Germinal center (tissue), 1 donor: ENCODE measurements at places on chromosomes 1 and 21.
A peak's percentile ranks its signal among the peaks of the same experiment; 100 is the strongest.

GRCh38 chr21:18954441-18954844 lies 550.9 kb upstream of the TMPRSS15 start:
- no peak for DNase-seq

DNA sequence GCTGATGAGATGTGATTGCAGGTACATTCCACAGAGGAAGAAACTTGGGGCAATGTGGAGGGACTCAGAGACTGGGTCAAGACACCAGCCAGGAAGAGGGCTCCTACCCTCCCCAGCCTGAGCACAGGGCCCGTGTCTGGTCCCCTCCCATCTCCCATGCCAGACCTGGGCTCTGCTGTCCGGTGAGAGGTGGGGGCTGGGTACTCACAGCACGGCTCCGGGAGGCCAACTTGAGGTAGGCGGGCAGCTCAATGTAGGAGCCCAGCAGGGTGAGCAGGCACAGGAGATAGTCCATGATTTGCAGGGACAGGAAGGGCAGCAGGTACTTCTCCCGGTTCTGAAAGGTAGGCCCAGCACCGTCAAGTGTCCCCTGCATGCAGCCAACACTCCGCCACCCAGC lies 16.2 kb upstream of the MATN1 start:
- DNase-seq, result no peak

- peak; percentile 21 for DNase-seq
Measured at GRCh38 chr1:93980320-93981273, 71.4 kb upstream of the GCLM start.

- no peak for DNase-seq
Measured at GRCh38 chr21:24025101-24025500, 1582.2 kb downstream of the MRPL39 start.

DNA sequence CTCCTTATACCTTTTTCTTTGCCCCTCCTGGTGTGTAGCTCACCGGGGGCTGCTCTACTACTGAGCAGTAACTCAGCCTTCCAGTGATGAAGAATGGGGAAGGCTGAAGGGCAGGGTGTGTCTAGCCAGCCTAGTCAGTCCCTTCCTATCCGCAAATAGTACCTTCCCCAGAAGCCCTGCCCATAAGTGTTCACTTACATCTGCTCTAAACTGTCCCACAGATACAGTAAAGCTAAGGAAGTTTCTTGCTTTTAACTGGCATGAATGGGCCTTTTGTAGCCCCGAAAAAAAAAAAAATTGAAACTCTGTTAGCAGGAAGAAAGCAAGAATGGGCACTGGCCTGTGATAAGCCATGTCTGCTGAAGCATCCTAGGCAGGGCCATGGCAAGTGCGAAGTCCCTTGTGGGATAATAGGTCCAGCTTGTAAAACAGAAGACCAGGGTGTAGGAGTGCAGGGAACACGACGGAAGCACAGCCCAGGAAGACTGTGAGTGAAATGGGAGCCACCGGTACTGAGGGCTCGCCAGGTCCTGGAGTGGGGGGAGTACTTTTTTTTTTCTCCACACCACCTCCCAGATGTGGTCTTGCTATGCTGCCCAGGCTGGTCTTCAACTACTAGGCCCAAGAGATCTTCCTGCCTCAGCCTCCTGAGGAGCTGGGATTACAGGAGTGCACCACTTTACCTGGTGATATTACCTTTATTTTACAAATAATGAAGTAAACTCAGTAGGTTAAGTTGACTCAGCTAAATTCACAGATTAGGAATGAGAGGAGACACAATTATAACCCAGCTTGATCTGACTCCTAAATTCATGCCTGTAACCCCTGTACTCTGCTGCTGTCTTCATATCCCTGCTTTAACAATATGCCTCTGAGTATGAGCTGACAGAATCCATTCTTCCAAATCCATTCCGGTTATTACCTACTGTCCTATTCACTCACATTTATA lies 347.5 kb downstream of the SMYD3 start:
- no peak for DNase-seq

DNA sequence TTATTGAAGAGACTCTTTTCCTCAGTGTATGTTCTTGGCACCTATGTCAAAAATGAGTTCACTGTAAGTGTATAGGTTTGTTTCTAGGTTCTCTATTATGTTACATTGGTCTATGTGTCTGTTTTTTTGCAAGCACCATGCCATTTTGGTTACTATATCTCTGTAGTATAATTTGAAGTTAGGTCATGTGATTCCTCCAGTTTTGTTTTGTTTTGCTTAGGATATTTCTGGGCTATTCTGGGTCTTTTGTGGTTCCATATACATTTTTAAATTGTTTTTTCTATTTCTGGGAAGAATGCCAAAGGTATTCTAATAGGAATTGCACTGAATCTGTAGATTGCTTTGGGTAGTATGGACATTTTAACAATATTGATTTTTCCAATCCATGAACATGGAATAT lies 13.2 kb downstream of the TMED5 start:
- no peak for DNase-seq

DNA sequence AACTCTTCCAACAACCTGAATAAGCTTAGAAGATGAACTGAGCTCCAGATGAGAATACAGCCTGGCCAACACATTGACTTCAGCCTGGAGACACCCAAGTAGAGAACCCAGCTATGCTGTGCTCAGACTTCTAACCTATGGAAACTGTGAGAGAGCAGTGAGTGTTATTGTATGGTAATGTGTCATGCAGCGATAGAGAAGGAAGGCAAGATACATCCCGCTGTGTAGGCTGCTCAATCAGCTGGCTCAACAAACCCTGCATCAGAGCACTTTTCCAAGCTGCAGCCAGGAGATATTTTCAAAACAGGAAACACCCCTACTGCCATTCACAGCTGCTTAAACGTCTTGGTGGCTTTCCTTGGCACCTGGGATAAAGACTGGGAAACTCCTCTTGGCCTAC lies 321.3 kb downstream of the SIPA1L2 start:
- no peak for DNase-seq

GRCh38 chr1:181398544-181398943 lies 84.8 kb upstream of the CACNA1E start:
- DNase-seq, result no peak

DNA sequence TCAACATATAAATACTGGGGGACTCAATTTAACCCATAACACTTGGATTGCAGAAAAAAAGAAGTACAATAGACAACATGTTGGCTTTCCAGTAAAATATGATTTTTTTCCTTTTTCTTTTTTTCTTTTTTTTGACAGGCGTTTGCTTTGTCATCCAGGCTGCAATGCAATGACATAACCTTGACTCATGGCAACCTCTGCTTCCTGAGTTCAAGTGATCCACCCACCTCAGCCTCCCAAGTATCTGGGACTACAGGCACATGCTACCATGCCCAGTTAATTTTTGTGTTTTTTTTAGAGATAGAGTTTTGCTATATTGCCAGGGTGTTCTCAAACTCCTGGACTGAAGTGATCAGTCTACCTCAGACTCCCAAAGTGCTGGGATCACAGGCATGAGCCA lies 1512.0 kb upstream of the PRMT6 start:
- DNase-seq, result no peak

DNA sequence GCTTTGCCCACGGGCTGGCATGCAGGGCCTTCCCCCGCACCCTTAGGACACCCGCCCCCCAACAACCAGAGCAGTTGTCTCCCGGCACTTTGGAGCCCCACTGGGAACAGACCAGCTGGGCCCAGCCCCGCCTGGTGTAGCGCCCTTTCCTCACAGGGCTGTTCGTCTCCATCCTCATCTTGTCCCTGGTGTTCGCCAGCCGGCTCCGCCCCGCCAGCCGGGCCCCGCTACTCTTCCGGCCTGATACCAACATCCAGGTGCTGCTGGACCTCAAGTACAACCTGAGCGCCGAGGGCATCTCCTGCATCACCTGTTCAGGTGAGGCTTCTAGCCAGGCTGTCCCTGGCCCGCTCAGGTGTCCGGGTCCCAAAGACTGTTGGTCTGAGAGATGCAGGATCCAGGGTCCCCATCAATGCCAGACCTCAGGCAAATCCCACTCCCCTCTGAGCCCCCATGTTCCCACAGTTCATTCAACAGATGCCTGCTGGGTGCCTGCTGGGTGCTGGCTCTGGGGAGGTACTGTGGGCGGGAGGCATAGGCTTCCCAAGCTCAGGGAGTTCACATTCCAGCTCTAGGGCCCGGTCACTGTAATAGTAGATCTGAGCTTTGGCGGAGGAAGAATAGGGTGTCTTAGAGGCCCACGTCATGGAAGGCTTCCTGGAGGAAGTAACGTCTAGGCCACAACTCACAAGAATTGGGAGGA lies 41.7 kb downstream of the DISP3 start:
- DNase-seq, result no peak

- no peak for DNase-seq
Measured at GRCh38 chr1:60835649-60836048, 246.7 kb upstream of the NFIA start.

DNA sequence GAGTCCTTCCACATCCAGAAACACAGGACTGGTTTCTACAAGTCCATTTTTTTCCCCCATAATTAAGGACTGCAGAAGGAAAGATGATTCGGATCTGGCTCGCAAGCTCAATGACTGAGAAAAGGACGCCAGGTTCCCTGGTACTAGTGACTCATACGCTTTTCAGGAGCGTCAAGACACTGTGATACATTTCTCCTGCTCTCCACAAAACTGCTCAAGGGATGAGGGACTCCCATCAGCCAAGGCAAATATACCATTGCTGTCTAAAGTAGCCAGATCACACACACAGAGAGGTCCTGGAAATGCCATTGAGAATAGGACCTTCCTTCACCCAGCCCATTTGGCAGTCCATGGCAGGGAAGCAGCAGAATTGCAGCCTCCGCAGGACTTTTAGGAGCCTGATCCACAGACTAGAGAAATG lies 253.6 kb upstream of the IRF2BP2 start:
- no peak for DNase-seq

DNA sequence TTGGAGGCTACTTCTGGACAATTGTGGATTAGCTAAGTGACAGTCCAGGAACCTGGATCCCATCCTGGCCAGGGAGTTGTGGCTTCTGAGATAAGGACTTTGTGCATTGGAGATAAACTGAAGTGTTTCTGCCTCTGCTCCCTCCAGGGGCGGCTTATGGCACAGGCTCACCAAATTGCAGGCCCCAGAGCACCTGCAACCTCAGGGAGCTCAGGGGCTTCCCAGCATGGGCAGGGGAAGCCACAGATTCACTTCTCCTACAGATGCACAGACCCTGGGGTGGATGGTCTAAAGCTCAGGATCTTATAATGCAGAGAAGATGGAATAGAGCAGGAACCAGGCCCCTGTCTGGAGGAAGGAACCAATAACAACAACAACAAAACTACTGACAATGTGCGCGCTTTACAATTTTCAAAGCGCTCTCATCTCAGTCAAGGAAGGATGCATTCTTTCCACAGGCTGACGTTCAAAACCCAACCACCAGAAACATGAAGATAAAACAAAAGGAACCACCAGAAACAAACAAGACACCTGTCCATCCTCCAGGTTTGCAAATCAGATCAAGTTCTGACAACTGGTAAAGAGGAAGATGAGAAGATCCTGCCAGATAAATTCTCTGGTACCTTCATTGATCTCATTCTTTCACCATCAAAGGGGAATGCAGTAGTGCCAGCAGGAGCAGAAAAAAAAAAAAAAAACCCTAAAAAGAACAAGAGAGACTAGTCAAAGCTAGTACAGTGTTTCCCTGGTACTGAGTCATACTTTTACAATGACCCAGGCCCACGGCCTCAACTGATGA lies 121.0 kb upstream of the IRF2BP2 start:
- DNase-seq, result peak; percentile 69

- DNase-seq, result no peak
Measured at GRCh38 chr1:112230232-112230631, 165.8 kb upstream of the CTTNBP2NL start.

GRCh38 chr1:169472738-169473137 lies 13.0 kb downstream of the SLC19A2 start:
- no peak for DNase-seq

- peak; percentile 59 for DNase-seq
Measured at GRCh38 chr1:93033785-93034184, 45.3 kb upstream of the MTF2 start.

- DNase-seq, result no peak
Measured at GRCh38 chr1:17768651-17769241, 13.6 kb downstream of the ACTL8 start.

DNA sequence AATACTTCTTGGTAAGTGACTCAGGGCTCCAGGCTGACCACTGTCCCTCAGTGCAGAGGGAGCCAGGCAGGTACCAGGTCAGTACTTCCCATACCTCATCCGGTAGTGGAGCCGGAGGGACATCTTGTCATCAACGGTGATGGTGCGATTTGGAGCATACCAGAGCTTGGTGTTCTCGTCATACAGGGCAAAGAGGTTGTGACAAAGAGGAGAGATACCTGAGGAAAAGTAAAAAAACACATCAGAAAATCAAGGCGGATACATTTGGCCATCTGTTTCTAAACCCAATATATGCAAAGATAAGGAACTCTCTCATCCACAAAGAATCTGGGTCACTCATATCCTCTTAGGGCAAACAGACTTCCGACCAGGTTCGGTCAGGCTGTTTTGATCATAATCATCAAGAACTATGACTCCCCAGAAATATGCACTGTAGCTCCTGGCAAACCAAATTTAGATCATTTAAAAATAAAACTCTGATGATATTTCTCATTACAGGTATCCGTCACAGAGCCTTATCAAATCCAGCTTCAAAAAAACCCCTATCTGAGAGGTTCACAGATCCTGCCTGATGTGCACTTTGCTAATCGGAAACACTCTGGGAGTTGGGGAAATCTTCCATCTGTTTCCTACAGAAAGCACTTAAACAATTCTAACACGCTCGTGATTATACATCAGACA lies 87.3 kb downstream of the JAK1 start:
- no peak for DNase-seq

- no peak for DNase-seq
Measured at GRCh38 chr1:117166076-117166475, 44.5 kb upstream of the TRIM45 start.

DNA sequence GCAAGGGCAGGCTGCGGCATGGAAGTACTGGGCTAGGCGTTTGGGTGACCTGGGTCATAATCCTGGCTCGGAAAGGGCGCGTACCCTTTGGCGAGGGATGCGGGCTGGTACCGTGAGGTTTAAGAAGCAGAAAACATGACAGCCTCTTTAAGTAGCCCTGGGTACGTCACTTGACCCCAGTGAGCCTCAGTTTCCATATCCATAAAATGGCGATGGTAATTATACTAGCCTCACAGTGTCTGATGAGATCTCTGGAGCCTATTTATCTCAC lies 700 bp downstream of the PIGV start:
- peak; percentile 21 for DNase-seq

GRCh38 chr1:104945406-104945805 lies 1195.7 kb downstream of the AMY1C start:
- DNase-seq, result no peak
